ENCODE measurements at places on chromosomes 7 and 10.

DNA sequence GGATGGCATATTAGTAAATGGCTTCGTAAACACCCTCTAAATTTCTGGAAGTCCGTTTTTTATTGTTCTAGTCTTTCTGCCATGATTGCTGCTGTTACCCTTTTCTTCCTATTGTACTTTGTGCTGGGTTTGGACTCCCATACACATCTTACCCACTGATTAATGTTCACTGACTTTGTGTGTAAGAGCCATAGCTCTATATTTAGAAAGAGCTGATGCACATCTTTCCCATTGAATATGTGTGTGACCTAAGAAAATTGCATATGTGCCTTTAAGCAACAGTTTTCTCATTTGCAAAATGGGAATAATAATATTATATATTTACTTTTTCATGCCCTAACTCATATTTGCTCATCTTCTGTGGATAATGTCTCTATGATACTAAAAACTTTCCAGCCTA lies 135.8 kb upstream of the DLX6 start:
- no peak for DNase-seq

DNA sequence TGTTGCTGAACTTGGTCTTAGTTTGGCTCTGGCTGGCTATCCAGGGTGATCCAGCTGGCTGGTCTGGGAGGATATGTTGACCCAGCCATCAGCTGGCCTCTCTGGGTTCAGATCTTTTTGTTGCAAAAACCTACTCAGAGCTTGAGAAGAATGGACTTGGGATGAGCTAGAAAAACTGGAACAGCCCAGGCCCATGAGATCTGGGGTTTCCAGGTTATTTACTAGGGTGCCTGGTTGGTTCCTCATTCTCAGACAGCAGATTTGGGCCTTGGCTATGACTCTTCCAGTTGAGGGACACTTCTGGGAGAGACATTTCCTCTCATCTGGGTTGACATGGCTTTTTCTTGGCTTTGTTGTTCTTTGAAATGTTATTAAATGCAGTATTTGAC lies 116.6 kb downstream of the ADCY1 start:
- no peak for DNase-seq

GRCh38 chr10:125037145-125037877 lies 95.4 kb downstream of the ZRANB1 start:
- no peak for DNase-seq

DNA sequence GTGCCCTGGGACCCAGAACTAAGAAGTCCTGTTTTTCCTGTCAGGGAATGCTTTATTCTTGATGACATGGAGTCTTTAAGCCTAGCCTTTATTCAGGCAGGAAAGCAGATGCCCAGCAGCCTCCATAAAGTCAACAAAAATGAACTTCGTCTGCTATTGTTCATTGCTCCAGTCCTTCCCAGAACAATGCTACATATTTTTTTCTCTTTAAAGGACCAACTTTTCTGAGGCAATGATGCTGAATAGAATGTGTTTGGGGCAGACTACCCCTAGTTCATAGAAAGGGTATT lies 47.6 kb upstream of the PDCD4 start:
- no peak for DNase-seq

DNA sequence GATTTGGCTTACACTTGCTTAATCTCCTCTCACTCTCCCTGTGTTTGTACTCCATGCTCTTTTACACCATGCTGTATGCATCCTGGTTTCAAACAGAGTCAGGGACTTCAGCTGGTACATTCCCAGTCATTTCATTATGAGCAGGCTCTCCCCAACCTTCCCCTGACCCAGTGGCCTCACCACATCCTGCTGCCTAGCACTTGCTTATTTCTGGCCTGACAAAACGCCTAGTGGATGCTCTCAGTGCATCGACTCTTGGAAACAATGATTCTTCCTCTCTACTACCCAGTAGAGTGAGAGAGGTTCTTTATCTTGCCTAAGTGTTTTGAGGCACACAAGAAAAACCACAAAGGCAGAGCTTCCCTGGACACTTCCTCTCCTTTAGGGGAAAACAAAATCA lies 63.4 kb downstream of the CAV1 start:
- DNase-seq = no peak

GRCh38 chr7:50267525-50268041 lies 36.9 kb upstream of the IKZF1 start:
- no peak for DNase-seq

GRCh38 chr10:1063232-1063865 lies 7.2 kb downstream of the WDR37 start:
- DNase-seq = peak; percentile 18

DNA sequence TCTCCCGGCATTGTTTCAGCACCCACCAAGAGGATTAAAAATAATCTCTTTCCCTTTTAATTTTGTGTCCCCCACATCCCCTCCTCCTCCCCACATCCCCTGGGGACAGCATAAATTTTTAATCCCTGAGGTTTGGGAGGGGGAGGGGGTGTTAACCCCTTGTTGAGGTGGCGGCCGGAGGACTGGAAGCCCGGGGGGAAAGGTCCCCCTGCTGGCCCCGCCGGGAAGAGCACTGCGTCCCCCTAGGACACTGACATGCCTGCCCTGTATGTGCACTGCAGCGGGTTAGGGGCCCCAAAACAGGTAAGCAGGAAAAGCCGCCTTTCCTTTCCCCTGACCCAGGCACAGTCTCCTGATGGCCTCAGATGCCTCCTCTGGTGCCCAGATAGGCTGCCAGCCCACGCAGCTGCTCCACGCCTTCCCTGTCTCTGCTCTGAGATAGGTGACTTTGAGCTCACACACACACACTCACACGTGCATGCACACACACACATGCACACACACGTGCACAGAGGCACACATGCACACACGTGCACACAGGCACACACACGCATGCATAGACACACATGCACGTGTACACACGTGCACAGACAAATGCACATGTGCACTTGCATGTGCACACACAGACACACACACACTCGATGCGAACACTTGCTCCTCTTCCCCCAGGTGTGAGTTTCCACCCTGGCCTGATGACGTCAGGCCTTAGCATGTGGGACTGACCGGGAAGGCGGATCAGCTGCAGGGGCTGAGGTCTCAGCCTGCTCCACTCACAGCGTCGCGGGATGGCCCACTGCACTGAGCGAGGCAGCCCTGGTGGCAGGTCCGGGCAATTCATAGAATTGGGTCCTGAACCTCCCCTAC lies 12.3 kb downstream of the CNPY1 start:
- DNase-seq = no peak

- no peak for DNase-seq
These were observed 134.5 kb downstream of the PPP1R3A start for GRCh38 chr7:113784316-113784715.
